Natural killer cell treated with Interleukin-12 subunit alpha and Interleukin-12 subunit beta and Interleukin-15 and Interleukin-18, amount 100 ng/mL, for 72 hours (primary cell): ENCODE measurements at places on chromosomes 5 and 9. TPM values are rescaled to one million over a fixed set of nuclear protein-coding genes. Genes with fewer than 3 reads are reported as not detected.

Gene C5orf46
- total RNA-seq, result not detected

Gene C7
- total RNA-seq, result not detected

Gene PCDHGA7
- total RNA-seq, result 0.25 TPM

DNA sequence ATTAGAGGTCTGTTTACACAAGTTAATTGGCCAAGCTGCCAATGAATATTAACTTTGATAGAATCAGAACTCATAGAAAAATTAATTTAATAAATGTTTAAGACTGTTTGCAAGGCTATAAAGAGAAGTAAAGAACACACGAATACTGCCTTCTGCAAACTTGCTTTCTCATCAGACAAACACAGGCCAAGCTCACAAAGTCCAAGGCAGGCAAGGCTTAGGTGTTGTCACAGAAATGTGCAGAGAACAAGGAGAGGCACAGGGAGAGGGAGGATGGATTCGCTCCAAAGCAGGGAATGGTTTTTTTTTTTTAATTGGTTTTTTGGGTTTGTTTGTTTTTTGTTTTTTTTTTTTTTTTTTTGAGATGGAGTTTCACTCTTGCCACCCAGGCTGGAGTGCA, 43.4 kb downstream of the RETREG1 start:
- DNase-seq, result no peak

- no peak for DNase-seq
These were observed 1.4 kb downstream of the SUSD1 start for GRCh38 chr9:112173489-112174221.
